NCI-H510A (cell line): ENCODE measurements at places on chromosomes 5 and 9.

- DNase-seq = no peak
These were observed 221.1 kb upstream of the RORB start for GRCh38 chr9:74275872-74276508.

DNA sequence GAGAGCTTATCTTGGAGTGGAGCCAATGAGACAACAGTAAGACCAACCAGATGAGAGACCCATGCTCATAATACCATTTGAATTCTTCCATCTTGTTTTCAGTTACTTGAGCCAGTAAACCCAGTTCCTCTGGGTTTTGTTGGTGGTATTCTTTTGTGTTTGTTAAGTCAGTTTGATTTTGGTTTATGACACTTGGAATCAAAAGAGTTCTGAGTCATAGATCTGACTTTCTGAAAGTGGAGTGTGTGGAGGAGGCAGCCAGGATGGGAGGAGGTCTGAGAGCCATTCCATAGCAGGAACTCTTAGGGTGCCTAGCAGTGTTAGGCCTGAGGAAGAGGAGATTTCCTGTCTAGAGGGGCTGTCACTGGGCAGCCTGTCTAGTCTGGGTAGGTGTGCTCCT, 24.6 kb upstream of the PANK3 start:
- no peak for DNase-seq

DNA sequence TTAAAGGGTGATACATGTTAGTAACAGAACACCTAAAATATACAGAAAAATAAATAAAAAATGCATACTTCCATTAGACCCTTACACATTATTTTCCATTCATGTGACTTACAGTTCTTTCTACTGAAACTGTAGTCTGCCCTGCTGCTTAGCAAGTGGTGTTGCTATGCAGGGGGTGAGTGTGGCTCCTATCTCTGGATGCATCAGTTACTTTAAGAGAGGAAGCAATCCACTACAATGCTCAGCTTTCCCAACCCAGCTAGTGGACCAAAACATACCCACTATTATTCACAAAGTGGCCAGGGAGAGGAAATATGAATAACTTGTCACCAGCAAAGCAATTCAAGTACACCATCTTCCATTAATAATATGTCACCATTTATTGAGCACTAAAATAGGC, 121.8 kb downstream of the DOCK2 start:
- DNase-seq = no peak

DNA sequence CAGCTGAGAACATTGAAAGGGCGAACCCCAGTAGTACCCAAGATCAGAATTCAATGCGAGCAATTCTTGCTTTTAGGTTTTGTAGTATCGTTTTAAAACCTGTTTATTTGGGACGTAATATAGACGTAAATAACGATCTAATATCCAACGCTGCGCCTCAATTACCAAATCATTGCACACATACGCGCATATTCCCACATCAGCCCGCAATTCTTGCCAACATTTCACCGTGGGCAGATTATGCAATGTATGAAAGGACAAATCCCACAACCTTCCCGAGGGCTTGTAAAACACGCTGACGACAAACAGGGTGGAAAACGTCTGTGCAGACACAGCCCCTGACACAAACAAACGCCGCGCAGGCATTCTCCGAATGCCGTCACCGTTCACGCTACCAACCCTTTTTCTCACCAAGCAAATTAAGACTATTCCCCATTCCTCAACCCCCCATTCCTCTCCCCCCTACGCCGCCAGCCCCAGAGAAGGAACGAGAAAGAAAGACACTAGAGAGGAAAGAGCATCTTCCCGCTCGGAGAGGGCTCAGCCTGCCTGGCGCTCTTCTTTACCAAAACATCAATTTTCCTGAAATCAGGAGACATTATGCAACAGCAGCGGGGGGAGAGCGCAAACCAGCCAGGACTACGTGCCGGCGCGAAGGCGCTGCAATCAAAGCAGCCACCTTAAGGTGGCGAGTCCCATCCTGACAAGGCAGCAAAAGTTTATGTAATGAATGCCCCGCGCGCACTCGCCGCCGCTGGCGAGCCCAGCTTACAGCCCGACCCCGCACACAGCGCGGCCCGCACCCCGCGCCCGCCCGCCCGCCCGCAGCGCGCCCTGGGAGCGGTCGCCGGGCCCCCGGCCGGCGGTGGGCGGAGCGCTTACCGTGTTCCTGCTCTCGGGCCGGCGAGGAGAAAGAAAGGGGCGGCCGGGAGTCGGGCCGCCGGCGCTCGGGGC, 597 bp downstream of the NFIL3 start:
- DNase-seq = peak; percentile 37

DNA sequence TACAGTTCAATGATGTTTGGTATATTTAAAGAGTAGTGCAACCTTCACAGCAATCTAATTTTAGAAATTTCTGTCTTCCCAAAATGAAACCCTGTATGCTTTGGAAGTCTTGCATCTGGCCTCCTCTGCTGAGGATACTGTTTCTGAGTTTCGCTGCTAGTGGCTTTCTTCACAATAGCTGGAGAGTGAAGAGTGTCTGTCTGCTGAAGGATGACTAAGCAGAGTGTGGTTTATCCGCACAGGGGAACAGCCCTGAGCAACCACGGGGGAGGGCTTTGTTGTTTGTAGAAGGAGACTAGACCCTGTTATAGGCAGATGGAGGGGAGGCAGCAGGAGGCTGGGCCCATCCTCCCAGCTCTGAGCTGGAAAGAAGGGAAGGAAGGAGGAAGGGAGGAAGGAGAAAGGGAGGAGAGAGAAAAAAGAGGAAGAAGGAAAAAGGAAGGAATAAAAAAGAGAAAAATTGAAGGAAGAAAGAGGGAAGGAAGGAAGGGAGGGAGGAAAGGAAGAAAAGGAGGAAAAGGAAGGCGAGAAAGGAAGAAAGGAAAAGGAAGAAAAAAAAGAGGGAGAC, 10.5 kb upstream of the IRX2 start:
- DNase-seq = no peak

GRCh38 chr9:20997503-20998076, 33.9 kb downstream of the HACD4 start:
- no peak for DNase-seq

- no peak for DNase-seq
These were observed 9.7 kb upstream of the TGFBI start for GRCh38 chr5:136018814-136019783.
